ENCODE measurements at places on chromosomes 1 and 21.
A peak's percentile ranks its signal among the peaks of the same experiment; 100 is the strongest.

DNA sequence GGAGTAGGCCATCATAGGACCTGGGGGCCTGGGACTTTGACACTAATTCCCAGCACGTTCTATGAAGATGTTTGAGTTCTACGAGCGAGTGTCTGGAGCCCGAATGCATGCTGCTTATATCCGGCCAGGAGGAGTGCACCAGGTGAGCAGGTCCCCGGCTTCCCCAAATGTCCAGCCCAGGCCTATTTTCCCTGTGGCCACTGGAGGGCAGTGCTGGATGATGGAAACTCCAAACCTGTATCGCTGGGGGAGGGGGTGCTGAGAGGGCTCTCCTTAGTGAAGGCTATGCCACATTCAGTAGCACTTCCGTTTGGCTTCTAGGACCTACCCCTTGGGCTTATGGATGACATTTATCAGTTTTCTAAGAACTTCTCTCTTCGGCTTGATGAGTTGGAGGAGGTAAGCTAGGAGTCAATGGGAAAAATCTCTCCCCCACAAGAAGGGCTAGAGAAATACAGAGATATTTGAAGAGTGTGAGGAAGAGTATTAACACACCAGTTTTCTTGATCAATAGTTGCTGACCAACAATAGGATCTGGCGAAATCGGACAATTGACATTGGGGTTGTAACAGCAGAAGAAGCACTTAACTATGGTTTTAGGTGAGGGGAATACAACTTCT, 5.2 kb upstream of the FCER1G start:
- H3K27me3 ChIP-seq, result no peaks in the 10 kb centered on the region
- H3K4me3 ChIP-seq, result no peak overlapping the region
- H3K36me3 ChIP-seq, result peaks cover 85% of the 10 kb centered on the region
- H3K27ac ChIP-seq, result peak overlapping the region; percentile 90
- DNase-seq, result peak; percentile 86

DNA sequence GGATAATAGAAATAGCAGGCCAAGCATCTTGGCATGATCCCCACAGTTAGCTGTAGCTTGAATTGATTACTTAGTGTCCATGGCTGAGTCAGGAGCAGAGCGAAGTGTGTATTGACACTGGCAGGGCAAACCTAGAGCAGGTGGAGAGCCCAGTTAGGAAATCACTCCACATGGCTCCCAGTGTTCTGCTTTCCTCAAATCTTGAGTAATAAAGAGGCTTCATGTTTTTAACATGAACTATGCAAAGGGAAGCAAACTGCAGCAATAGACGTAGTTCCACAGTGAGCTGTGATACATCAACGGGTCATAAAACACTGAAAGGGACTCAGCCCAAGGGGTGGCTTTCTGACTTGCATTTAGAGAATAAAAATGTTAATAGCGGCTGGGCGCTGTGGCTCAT, 28.9 kb downstream of the RHEX start:
- DNase-seq, result no peak
- no peaks in the 10 kb centered on the region for H3K36me3 ChIP-seq
- H3K4me1 ChIP-seq, result no peaks in the 10 kb centered on the region
- H3K4me3 ChIP-seq, result no peak overlapping the region

GRCh38 chr1:58780411-58780810, 3.4 kb downstream of the JUN start:
- H3K4me3 ChIP-seq, result peak overlapping the region; percentile 85
- H3K27ac ChIP-seq, result peak overlapping the region; percentile 100
- no peaks in the 10 kb centered on the region for H3K27me3 ChIP-seq
- peaks cover 11% of the 10 kb centered on the region for H3K36me3 ChIP-seq
- no peak for DNase-seq

GRCh38 chr1:109927356-109927755, 16.7 kb downstream of the CSF1 start:
- no peak overlapping the region for H3K4me3 ChIP-seq
- H3K36me3 ChIP-seq, result peaks cover 58% of the 10 kb centered on the region
- no peaks in the 10 kb centered on the region for H3K27me3 ChIP-seq
- H3K27ac ChIP-seq, result peak overlapping the region; percentile 74

- no peaks in the 10 kb centered on the region for H3K27me3 ChIP-seq
- DNase-seq, result peak; percentile 65
- H3K4me1 ChIP-seq, result peaks cover 34% of the 10 kb centered on the region
- no peaks in the 10 kb centered on the region for H3K36me3 ChIP-seq
These were observed at the start of gene TNFRSF14 for GRCh38 chr1:2556277-2556677. Gene TNFRSF14 (plus strand): TSS chr1:2556371. CDS start chr1:2556665, 294 bp downstream.

DNA sequence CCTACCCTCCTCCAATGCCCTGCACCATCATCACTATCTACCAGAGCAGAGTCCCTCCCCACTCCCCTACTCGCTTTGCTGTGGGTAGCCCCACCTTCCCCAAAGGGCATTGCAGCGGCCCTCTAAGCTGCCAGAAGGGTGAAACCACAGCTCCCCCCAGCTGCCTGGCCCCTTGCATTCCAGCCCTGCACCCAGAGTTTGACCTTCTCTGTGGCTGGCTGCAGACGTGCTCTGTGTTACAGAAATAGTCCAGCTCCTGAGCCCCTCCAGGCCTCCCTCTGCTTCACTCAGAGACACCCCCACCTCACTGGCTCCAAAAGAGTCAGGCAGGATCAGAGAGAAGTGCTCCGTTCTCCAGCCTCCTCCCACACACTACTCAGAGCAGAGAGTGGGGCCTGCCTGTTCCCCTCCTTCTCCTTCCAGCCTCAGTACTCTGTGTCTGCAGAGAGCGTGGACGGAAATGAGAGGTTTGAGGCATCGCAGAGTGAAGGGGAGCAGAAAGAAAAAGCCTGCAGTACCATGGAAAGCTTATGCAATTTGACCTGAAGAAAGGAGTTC, 63.2 kb downstream of the PLEKHA6 start:
- peaks cover 72% of the 10 kb centered on the region for H3K4me1 ChIP-seq
- peak overlapping the region; percentile 73 for H3K27ac ChIP-seq
- DNase-seq, result no peak
- no peak overlapping the region for H3K4me3 ChIP-seq
